ENCODE measurements at places on chromosomes 5 and 9.

- DNase-seq: no peak
Observed at GRCh38 chr5:131677115-131677514, 42.1 kb upstream of the RAPGEF6 start.

DNA sequence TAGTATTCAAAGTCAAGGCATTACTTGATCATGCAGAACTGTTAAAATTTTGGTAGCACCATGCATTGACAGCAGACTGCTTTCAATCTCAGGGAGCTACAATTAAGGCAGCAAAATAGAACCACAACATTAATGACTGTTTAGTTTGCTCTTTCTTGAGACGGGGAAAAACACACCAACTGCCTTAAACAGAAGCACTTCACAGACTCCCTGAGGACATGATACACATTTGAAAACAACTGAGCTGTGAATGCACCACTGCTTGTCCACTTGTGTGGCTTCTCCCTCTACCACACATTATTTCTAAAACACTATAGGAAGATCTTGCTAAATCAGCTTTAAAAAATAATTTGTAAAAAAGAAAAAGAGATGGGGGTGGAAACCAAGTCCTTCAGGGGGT, 79.6 kb upstream of the MAST4 start:
- no peak for DNase-seq

GRCh38 chr5:67032921-67033664, 163.5 kb downstream of the CD180 start:
- DNase-seq: no peak

GRCh38 chr5:140169410-140169809, 5.6 kb upstream of the CYSTM1 start:
- DNase-seq: no peak

- DNase-seq: no peak
Observed at GRCh38 chr5:106522296-106522695, 1148.4 kb downstream of the EFNA5 start.

DNA sequence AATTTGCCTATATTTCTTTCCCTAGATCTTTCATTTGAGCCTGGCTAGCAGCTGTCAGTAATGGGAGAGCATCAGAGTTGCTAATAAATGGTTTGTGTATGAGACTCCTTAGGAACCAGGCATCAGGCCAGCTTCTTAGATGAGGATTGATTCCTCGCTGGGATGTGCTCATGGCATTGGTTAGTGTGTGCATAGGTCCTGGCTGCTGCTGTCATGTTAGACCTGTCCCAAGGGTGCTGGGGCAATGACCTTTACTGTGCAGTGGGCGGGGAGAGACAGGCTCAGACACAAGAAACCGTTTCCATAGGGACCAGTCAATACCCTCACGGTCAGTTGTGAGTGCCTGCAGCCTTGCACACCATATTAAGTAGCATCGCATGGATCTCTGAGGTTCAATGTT, 112.3 kb upstream of the NR3C1 start:
- DNase-seq: no peak

DNA sequence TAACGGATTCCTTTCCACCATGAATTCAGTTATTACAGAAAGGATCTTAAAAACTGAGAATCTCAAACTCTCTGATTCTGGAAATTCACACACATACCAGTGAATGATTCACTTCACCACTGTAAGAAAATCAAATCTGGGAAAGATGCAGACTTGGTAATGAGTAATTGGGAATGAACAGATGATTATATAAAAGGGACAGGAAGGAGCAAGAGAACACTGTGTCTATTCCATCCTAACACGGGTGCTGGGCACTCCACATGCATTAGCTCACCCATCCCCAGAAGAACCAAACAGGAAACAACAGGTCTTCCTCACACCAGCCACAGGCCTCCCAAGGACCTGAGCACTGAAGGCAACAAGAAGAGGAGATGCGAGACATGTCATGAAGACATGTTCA, 74.8 kb upstream of the ZNF622 start:
- no peak for DNase-seq

DNA sequence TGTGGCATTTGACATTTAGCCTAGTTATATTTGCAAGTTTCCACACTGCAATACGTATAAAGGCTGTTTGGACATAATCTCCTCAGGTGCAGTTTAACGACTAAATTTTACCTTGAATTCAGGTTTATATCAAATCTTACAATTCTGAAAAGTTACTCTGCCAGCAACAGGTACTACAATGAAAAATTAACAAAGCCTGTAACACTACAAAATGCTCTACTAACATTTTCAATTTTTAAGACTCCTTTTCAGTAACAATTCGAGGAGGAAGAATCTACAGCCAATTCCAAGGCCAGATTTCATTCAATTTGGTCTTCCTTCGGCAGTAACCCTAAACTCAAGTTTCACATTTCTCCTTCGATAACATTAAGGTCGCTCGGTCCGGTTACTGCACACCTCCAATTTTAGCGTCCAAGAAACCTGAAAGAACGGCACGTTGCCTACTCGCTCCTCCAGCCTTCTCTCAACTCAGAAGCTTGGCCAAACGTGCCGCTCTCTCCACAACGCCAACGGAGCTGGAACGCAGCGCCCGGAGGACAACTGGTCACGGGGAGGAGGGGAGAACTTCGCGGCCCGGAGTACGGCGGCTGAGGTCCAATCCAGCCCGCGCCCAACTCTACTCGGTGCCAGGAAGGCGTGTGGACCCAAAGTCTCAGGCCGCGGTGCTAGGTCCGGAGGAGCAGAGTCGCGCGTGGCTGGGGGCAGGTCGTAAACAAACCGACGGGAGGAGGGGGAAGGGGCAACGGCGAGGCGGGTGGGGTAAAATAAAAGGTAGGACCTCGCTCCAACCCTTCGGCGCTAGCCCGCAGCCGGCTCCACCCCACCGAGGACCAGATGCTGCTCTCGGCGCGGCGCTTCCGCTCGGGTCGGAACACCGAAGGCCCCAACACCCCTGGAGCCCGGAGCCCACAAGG, 681 bp downstream of the FNIP1 start:
- DNase-seq: peak; percentile 13

DNA sequence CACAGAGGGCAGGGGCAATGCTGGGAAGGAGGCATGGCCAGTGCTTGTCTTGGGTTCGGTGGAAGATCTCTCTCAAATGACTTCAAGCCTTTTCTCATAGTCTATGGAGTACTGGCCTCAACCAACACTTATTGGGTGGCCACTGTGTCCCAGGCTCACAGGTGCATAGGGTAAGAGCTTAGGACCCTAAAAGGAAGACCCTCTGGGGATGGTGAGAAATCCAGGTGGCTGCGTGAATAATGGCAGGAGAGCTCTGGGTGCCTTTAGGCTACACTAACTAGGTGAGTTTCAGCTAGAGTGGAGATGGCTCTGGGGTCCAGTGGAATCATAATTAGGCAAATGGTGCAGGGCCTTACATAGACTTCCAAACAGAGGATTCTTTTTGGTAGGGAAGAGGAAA, 9.9 kb downstream of the STC2 start:
- no peak for DNase-seq

DNA sequence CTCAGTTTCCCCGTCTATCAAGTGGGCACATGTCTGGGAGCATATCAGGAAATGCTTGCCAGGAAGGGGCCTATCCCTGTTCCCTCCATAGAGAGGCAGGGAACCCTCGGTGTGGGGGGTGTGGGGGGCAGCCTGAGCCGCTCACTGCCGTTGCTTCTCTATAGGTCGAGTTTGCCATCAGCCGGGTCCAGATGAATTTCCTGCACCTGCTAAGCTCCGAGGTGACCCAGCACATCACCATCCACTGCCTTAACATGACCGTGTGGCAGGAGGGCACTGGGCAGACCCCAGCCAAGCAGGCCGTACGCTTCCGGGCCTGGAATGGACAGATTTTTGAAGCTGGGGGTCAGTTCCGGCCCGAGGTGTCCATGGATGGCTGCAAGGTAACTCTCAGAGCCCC, 13.8 kb upstream of the ORM1 start:
- no peak for DNase-seq

GRCh38 chr9:137461316-137461662, 2.2 kb upstream of the NSMF start:
- no peak for DNase-seq

- DNase-seq: no peak
Observed at GRCh38 chr5:15124461-15124860, 252.9 kb upstream of the ANKH start.

DNA sequence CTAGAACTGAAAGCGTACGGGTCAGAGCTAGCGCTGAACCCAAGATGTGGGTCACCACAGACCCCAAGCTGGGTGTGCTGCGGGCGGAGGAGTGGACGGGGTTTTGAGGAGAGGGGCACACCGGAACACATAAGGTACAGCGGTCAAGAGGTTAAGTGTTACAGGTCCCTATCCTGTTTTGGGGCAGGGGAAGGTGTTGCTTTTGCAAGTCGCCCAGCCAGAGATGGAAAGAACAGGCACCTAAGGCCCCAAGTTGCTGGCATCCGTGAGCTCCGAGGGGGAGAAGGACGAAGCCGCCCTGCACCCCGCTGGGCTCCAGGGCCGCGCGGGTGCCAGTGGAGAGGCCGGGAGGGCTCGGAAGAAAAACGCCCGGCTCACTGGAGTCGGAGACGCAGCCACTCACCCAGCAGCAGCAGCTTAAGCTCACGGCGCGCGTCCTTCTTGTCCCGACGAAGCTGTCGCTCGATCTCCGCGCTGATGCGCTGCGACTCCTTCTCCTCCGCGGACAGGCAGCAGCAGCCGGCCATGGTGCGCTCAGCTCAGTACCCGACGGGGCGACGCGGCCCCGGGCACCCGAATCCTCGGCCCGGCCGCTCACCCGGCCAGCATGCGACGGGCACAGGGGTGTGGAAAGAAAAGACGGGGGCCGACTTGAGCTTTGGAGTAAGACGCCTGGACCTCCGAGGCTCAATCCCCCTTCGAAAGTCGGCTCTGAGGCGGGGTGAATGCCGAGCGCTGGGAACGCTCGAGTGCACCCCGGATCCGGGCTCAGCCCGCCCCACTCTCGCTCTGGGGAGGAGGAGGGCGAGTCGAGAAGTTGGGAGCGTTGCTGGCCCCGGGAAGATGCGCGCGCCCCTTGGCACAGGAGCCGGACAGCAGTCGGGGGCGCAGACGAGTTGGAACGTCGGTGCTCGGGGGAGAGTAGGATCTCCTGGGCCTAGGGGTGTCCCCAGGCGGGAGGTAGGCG, 572 bp downstream of the GNA14 start:
- DNase-seq: no peak

DNA sequence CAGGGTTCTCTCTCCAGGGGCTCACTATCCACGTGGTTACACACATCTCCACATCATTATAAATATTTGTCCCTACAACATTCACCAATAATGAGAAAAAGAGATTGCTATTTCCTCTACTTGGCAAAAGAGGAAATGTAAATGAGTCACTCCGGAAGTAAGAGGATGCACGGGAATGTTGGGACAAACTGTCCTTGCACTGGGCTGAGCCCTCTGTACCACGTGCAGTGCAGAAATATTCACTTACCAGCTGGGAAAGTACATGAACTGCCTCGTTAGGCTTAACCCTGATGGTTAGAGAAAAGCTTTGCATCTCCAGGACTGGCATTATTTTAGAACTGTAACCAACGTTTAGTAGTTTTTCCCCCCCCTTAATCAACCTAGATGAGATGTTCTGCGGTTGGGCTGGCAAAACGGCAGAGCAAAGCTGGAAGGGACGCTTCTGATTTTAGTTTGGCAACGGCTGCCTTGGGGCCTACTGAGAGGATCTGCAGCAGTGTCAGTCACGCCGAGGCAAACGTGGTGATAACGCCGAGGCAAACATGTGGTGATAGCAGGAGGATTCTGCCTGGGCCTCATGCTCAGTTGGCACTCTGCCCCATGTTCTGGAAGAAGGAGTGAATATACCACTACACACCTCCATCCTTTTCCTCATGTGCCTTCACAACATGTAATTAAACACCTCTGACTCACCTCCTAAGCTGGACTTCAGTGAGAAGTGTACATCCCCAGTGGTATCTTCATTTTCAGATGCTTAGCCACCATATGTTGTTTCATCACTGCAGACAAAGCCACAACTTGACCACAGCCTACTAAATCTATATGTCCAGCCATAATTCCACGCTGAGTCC, 661.4 kb upstream of the KLF4 start:
- no peak for DNase-seq

GRCh38 chr5:24188216-24188925, 456.4 kb downstream of the CDH10 start:
- DNase-seq: no peak

GRCh38 chr5:88826646-88827585, 56.1 kb downstream of the MEF2C start:
- DNase-seq: no peak

GRCh38 chr5:162769019-162769418, 668.4 kb upstream of the CCNG1 start:
- no peak for DNase-seq

DNA sequence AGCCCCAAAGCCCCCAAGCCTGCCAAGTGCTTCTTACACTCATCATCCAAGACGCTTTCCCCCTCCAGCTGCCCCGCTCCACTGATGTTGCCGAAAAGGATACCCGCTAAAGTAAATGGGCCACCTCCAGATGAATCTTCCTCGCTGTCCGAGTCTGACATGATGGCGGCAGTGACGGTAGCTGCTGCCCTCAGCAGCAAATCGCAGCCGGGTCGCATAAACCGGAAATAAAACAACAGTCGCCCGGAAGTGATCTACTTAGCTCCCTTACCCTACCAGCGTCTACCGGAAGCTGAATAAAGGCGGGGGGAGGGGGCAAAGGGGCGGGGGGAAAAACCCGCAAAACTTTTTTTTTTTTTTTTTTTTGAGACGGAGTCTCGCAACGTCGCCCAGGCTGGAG, at the start of gene TAF1L:
Gene TAF1L (minus strand): TSS at position 308 of the 400 bp plus-strand sequence. CDS start 90 bp downstream, at position 218.
- no peak for DNase-seq

GRCh38 chr5:107669096-107670031, 1.4 kb downstream of the EFNA5 start:
- DNase-seq: no peak

GRCh38 chr5:104612005-104612404, 1049.4 kb upstream of the NUDT12 start:
- DNase-seq: no peak

GRCh38 chr5:131986161-131986912, 25.1 kb downstream of the ACSL6 start:
- DNase-seq: no peak

DNA sequence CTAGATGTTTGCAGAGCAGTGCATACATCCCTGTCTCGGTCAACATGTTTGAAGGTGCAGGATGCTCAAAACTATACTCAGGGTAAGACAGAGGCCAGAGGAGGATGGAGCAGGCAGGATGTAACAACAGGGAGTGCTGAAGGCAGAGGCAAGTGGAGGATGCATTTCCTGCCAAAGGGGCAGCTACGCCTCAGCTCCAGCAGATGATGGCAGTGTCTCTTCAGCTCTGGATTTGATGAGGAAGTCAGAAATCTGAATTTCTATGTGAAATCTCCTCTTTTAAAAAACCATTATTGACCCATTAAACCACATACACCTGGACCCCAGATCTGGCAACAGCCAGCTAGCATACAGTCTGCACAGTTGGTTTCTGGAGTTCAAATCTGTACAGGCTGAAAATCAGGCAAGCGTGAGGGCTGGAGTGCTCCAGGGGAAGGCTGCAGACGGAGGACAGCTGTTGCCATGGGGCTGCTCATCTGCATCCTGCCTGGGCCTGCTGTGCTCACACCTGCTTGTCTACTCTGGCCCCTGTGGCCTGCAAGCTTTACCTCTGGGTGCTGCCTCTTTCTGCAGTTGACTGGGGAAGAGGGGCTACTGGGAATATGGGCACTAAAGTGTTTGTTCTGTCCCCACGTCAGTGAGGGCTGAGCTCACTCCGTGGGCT, 152.9 kb upstream of the SLC28A3 start:
- DNase-seq: no peak

- no peak for DNase-seq
Observed at GRCh38 chr5:9454012-9454481, 91.8 kb downstream of the SEMA5A start.

- no peak for DNase-seq
Observed at GRCh38 chr5:90940227-90940995, 381.8 kb downstream of the ADGRV1 start.

- no peak for DNase-seq
Observed at GRCh38 chr5:127934791-127935256, 148.7 kb upstream of the SLC12A2 start.

- no peak for DNase-seq
Observed at GRCh38 chr5:140273401-140273877, 29.5 kb downstream of the PFDN1 start.
